ENCODE measurements at places on chromosomes 13 and 19.

DNA sequence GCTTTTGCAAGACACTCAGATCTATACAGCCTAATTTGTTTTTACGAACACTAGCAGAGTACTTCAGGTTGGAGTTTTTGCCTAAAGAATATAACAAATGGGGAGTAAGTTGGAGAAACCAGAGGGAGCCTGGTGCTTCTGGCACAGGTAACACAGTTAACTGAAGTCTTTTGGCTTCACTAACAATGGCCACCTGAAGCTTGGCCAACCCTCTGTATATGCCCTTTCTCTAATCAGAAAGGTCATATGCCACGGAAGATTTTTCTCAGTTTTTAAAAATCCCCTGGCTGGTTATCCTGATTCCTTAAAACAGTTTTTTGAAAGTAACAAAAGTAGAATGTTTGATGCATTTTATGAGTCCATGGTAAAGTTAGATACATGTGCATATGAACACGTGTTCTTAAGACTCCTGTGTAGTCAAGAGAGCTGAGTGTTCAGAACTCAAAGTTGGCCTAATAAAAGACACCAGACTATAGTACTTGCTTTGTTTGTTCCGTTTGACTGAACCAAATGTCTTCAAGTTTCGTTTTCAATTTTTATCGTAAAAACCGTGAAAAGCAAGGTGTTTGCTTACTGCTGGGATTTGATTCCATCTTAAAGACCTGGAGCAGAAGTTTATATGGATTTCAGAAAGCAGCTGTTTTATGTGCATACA, 137.5 kb downstream of the KCNRG start:
- DNase-seq: no peak

- DNase-seq: no peak
Measured at GRCh38 chr13:92403606-92404005, 823.0 kb upstream of the GPC6 start.

GRCh38 chr13:50898338-50898737, 11.3 kb upstream of the RNASEH2B start:
- no peak for DNase-seq

DNA sequence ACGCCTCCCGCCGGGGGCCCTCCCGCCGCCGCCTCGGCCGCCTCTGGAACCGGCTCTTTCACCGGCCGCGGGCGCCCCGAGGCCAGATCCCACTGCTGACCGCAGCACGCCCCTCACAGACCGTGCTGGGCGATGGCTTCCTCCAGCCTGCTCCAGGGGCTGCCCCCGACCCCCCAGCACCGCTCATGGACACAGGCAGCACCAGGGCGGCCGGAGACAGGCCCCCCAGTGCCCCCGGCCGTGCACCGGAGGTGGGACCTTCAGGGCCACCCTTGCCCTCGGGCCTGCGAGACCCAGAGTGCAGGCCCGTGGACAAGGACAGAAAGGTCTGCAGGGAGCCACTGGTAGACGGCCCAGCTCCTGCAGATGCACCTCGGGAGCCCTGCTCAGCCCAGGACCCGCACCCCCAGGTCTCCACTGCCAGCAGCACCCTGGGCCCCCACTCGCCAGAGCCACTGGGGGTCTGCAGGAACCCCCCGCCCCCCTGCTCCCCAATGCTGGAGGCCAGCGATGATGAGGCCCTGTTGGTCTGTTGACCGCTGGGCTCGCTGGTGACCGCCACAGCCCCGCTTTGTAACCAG, 13.0 kb downstream of the LRP3 start:
- no peak for DNase-seq

- DNase-seq: no peak
Measured at GRCh38 chr13:56187331-56187730, 953.4 kb upstream of the PRR20A start.

DNA sequence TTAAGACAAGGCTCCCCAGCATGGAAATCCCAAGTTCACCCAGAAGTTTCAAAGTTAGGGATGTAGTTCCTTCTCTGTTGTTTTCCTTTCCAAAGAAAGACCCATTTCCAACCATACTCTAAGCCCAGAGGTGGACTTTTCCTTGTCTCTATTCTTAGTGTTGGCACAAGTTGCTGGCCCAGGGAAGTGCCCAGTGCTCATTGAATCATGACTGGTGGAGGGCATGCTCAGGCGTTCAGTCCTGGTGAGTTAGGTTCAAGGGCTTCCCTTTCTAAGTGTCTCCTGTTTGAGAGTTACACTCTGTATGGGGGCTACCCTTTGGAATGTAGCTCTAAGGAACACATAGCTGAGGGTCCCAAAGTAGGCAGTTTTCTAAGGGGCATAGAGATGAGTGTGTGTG, 389.5 kb downstream of the KCNRG start:
- no peak for DNase-seq
